ENCODE measurements at places on chromosomes 5 and 9.

GRCh38 chr5:43367909-43368669 is 44.1 kb downstream of the CCL28 start:
- DNase-seq: no peak

DNA sequence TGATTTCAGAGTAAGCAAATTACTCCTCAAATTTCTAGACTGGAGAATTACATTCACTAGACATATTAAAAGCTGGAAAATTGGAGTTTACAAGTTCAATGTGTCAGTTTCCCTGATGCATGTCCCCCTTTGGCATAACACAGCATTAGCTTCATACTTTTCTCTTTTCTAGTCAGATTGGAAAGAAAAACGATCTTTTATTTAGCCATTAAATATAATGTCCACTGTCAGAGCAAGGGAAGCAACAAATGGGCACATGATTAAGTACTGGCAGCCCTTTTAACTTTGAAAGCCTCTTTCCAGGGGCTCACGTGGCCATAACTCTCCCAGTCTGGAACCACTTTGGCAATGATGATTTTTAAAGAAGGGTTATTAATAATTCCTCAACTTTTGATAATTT is 203.3 kb downstream of the KCNN2 start:
- DNase-seq: no peak

DNA sequence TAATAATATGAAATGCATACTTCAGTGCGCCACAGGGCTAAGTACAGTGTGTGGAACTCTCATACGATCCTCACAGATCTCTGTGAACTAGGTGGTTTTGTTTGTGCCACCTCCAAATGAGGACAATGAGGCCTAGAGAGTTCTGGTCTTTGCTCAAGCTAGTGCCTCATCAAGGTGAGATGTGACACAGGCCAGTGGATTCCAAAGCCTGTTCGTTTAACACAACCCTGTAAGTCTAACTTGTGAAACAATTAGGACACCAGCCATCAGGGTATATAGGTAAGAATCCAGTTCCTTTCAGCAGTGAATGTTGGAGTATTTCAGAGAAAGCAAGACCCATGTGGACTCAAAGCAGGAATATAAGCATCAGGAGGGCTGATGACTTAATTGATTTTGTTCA is 130.7 kb upstream of the GAS1 start:
- DNase-seq: no peak

DNA sequence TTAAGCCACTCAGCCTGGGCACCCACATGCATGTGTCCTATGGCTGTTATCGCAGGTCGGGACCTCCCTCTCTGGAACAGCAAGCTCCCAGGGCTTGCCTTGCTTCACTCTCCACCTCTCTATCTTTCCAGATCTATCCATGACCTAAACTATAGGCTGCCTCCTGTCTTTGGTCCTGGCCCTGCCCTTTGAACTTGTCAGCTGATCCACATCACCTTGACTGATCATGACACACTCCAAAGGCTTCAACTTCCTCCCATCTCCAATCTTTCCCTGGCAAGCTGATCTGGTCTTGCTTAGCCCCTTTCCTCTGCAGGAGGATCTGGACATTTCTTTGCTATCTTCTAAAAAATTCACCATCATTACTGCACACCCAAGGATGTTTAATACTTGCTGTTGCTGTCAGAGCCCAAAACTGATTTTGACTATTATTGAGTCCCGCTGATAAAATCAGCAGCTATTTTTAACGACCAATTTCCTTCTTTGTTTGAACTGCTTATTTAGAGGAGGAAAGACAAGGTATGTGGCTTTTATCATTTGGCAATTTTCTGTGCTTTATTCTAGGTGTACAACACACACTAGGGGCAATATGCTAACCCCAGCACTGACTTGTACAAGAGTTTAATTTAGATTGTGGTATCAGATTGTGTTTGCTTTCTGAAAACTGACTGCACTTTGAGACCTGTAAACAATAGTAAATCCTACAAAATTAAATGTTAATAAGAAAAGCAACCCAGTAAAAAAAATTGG is 33.5 kb downstream of the CARTPT start:
- DNase-seq: no peak

DNA sequence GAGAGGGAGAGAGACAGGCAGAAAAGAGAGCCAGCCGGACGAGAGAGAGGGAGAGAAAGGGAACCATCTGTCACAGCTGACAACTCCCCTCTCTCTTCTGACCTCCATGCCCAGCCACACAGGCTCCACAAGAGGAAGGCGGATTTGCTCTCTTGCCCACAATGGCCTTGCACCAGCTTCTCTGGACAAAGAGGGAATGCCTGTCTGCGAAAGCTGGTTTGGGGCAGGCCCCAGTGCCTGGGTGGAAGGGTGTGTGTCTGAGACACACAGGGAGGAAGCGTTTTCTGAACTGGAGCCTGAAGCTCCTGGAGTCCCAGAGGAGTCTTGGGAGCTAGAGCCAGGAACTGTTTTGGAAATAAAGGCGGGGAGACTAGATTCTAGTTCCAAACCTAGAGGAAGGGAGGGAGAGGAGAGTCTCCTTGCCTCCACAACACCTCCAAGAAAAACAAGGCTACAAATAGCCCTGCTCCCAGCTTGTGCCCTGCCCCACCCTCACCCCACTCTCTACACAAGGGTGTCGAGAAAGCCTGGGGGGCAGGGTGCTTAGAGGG is 12.5 kb downstream of the C1QTNF2 start:
- DNase-seq: no peak

DNA sequence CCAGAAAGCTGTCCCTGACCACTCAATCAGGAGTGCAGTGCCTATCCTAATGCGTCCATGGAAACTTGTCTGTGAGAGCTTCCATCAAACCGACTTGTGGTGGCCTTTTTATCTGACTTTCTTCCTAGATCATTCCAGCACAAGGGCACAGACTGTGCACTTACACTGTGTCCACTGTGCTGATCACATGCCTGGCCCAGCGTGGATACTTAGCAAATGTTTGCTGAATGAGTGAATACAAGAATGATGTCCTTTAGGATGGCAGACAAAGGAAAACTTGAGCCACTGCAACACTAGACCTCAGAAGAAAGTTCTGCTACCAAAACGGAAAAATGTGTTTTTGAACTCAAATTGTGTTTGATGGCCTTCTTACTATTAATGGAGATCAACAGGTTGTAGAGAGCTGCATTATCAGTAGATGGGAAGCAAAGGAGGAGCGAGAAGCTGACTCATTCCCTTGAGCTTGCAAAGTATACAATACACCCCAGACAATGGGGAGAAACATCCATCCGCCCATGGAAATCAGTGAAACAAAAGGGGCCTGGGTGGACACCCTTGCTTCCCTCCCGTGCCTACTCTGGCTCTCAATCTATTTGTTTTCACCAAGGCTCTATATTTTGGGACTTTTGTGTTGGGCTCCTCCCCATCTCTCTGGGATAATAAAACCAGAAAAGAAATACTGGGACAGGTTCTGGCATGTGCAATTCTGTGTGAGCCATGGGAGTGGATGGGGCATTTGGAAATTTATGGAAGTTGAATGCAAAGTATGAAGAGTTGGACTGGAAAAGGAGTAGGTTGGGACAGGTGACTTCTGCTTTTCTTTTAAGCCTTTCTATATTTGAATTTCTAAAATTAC is 76.2 kb upstream of the ZFAND5 start:
- no peak for DNase-seq

GRCh38 chr5:14178671-14179211 is 35.6 kb downstream of the TRIO start:
- no peak for DNase-seq

DNA sequence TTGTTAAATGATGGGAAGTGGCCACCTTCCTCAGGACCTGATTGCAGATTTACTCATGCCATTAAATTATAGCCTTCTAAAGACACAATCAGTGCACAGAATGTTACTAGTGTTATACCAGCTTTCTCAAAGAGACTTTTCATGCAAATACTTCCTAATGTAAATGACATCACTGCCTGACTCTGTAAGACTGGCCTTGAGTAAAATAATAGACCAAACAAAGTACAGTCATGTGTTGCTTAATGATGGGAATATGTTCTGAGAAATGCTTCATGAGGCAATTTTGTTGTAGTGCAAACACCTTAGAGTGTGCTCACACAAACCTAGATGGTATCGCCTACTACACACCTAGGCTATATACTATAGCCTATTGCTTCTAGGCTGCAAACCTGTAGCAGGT is 17.0 kb upstream of the C1QTNF3 start:
- no peak for DNase-seq

- no peak for DNase-seq
Observed at GRCh38 chr9:88535226-88536022, 446 bp downstream of the NXNL2 start.

GRCh38 chr5:28850320-28850921 is 1812.0 kb upstream of the CDH9 start:
- DNase-seq: no peak

GRCh38 chr9:76793784-76794431 is 29.7 kb downstream of the PCA3 start:
- DNase-seq: no peak

- DNase-seq: no peak
Observed at GRCh38 chr5:101969742-101970141, 326.3 kb downstream of the SLCO4C1 start.

DNA sequence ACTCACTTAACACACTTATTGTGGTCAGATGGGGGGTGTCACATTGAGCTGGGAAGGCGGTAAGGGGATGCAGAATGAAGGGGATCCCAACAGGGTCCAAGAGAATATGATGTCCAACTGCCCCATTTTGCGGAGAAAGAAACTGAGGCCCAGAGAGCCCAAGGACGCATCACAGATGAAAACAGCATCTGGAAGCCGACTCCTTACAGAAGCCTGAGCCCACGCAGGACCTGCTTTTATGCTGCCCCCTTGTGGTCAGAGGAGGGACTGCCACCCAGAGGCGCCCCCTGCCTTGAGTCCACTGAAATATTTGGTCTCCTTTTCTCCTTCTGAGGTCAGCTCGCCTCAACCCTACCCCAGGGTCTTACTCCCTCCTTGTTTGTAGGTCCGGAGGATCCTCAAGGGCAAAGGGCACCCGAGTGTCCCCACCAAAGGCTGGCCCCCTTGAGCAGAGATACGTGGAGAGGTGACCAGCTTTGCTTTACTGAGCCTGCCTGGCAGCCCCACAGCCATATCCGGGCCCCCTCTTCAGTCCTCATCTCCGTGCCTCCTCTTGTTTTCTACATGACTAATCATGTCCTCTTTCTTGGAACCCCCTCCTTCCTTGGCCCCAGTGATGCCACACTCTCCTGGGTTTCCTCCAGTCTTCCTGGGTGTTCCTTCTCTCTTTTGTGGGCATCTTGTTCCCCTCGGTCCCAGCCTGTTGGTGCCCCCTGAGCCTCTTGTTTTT is 30.0 kb upstream of the TTLL11 start:
- peak; percentile 56 for DNase-seq

DNA sequence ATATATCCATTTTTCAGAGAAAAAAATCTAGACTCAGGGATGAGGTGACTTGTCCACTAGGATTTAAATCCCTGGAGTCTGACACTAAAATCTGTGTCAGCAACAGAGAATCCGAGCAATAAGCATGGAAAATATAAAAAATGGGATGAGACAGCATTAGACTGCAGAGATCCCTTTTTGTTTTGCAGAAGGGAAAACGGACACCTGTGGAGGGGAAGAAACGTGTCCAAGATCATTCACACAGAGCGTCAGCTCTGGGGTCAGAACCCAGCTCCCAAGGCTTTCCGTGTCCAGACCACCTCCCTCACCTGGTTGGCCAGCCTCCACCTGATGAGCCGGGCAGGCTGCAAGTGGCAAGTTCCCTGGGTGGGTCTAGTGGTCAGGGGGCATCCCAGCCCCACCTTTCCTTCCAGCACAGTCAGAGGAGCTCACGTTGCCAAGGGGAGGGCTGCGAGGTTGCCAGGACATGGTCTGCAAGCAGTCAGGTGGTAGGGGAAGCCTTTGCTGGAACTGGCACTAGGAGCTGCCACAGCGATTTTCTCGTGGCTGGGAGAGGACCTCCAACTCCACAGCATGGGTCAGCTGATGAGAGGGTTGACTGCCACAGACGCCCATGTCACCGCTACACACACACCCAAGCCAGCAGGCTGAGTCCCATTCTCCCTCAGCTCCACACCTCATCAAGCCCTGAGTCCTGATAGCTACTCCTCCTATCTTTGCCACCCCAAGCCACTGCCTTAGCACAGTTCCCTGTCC is 65.9 kb upstream of the CPLX2 start:
- DNase-seq: no peak

DNA sequence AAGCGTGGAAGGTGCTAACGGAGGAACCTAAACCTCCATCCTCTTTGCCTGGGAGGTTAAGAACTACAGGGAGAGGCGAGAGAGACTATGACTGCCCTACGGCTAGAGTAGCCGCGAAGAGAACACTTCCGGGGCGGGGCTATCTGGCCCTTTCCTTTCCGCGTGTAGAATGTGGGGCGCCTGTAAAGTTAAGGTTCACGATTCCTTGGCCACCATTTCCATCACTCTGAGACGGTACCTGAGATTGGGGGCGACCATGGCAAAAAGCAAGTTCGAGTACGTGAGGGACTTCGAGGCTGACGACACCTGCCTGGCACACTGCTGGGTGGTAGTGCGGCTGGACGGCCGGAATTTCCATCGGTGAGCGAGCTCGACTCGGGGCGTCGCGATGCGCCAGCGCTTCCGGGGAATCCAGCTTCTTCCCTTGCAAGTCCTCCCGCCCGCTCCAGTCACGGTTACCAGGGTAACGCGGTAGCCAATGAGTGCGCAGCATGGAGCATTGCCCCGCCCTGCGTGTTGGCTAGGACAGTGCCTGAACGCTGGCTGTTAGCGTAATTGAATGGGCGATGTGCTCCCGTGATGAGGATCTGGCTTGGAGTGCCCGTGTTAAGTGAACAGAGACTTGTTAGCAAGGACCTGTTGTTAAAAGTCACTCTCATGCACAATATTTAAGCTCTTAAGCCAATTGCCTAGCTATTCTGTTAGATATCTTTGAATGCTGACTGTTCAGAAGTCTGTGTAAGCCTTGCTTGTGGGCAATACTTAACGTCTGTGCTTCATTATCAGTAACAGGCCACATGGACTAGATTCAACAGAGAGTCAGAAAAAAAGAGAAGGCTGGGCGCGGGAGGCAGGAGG is at the start of gene THG1L:
Gene THG1L (plus strand): TSS at position 149 of the 858 bp plus-strand sequence. CDS start 21 bp downstream, at position 170.
- DNase-seq: peak; percentile 99

DNA sequence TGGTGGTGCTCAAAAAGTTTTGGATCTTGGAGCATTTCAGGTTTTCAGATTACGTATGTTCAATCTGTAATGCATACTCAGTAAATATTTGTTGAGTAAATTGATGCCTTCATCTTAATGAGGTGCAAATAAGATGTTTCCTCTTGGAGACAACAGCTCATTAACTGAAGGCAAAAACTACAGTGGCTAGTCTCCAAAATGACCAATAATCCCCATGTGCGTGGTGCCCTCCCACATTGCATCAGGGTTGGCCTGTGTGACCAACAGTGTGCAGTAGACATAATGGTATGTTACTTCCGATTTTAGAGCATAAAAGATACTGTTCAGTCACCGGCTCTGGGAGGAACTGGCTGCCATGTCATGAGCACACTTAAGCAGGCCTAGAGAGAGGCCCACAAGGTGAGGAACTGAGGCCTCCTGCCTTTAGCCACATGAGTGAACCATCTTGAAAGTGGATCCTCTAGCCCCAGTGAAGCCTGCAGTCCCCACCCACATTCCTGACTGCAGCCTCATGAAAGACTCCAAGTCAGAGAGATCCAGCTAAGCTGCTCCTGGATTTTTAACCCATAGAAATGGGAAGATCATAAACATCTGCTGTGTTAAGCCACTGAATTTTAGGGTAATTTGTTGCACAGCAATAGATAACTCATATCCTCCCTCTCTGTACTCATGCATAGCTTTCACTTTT is 55.7 kb downstream of the LIFR start:
- no peak for DNase-seq

Data from activated T-cell treated with anti-CD3 and anti-CD28 coated beads for 24 hours (primary cell).